ENCODE measurements at places on chromosomes 1 and 21.

DNA sequence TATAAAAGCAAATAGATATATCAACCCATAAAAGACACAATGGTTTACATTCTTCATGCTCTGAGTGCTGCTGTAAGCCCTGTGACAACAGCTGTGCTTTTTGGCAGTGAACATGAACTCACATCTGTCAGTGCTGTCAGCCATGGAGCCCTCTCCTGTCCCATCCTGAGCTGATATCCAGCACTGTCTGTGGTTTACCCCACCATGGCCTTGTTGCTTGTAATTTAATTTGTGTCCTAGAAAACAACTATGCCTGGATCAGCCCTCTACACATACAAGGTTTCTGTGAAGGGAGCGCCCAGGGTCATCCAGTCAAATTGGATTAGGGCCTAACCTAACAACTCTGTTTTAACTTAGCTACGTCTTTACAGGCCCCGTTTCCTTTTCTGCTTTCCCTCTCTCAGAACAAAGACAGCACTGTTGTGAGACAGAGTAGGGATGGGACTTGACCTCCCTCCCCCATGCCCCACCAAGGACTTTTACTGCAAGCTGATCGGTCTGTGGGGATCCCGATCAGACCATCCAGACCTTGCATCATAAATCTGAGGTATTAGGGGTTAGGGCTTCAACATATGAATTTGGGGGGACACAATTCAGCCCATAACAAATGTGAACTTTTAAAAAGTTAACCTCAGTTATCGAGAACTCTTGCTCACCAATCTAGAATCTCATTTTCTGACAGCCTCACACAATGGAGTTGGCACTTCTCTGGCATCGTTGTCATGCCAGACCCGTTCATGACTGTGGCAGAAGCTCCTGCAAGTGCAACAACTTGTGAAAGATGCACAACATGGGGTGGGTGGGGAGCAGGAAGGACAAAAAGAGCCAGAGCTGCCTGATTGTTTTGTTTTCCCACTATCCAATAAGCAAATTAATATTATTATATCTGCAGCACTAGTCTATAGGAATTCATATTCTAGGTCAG lies 16.4 kb upstream of the SLC44A3 start:
- DNase-seq, result no peak

DNA sequence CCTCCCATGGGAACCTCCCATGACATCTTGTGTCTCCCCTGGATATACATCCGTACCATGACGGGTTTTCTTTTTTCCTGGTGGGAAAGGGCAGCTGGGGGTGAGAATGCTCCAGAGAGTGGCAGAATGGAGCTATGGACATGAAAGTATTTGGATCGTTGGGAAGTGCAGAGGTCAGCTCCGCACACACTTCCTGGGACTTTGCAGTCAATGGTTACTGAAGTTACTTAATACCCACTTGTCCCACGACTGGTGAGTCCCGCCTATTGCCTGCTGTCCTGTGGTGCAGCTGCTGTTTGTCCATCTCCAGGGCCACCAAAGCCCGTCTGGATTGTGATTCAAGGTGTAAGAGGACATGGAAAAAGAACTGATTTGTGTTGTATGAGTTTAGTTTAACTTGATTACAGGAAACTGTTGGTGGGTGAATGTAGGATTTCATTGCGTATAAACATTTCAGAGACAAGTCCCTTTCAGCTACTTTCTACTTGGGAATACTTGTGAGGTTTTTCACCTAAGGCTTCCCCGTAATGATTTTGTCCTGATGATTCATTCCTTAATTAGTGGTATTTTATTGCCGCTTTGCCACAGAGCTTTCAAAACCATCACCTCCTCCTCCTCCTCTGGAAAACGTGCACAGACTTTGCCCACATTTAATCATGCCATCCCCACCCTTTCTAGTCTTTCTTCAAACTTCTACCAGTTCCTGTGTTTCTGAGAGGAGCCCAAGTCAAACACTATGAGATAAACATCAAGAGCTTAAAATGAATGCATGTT lies 308.8 kb downstream of the KIF26B start:
- no peak for DNase-seq

- DNase-seq, result no peak
Measured at GRCh38 chr1:31145648-31146047, 80.1 kb upstream of the PUM1 start.

DNA sequence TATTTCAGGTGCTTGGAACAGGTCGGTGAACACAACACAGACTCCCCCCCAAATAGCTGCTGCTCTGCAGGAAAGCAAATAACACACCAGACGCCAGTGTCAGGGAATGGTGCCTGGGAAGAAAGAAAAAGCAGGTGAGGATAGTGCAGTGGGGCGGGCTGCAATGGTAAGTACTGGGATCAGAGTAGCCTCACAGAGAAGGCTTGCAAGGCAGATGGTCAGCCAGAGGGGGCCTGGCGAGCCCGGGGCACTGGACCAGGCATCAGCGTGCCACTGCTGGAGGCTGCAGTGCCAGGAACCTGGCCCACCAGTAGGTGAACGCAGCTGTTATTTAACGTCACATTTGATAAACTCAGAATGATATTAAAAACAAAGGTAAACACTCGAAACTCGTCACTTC lies 60.0 kb downstream of the POFUT2 start:
- DNase-seq, result no peak

- peak; percentile 48 for DNase-seq
Measured at GRCh38 chr1:211258310-211258755, 833 bp upstream of the RCOR3 start.

DNA sequence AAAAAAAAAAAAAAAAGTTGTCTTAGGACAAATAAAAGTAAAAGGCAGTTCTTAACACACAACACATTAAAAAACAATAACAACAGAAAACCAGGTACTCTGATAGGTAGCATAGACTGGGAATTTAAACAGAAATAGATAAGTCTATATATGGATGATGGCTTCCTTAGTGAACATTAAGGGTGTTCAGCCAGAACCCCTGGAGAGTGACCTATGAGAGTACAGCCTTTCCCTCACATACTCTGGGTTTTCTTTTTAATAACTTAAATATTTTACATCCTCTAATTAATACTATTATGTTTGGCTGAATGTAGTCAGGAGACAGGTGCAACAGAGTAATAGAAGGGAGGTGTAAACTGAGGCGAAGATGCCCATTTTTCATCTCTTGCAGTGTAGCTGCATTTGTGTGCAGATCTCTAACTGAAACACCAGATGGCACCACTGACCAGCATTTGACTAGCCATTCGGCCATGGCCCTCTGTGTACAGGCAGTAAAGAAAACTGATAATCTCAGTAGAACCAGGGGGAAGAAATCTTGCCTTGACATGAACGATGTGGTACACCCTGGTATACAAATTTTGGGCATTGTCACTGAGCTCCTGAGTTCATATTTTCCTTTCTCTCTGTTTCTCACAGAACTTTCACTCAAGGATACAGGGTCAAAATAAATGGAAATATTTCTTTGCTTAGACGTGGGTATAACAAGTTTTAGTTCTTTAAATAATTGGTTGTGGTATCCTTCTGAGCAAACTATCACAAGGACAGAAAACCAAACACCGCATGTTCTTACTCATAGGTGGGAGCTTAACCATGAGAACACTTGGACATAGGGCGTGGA lies 7.6 kb downstream of the TTF2 start:
- DNase-seq, result no peak

- no peak for DNase-seq
Measured at GRCh38 chr1:73310797-73311381, 887.1 kb downstream of the LRRIQ3 start.

DNA sequence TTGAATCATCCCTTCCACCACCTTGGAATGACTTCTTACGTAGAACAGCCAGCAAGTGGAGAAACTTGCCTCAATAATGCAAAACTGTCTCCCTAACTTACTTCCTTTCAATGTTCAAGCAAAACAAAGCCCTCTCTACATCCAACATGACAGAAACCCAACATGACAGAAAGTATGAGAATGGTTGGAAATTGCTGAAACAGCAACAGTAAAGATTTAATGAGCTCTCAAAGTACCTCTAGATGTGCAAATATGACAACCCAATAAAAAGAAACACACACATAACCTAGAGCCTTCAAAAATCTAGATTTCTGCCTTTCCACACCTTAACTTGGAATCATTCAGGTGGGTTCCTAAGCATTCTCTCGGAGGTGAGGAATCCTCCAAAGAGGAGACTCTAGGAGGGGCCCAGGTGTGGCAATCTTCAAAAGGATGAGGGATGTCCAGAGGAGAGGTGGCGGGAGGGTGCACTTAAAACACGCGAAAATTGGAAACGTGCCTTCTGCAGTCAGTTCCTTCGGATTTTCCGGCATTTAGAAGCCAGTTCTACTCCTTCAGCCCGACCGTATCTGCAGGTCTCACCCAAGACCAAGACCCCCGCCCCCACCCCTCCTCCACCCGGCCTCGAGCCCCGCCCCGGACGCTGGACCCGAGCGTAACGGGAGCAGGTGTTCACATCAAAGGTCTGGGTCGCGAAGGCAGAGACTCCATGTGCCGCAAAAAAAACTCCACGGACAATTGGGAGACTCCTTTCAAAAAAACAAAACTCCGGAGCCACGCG lies 996 bp upstream of the MGST3 start:
- peak; percentile 40 for DNase-seq

GRCh38 chr1:109821221-109821669 lies 57.5 kb upstream of the EPS8L3 start:
- DNase-seq, result no peak

GRCh38 chr1:208652296-208653160 lies 408.3 kb upstream of the PLXNA2 start:
- peak; percentile 33 for DNase-seq

- no peak for DNase-seq
Measured at GRCh38 chr1:90989990-90990389, 31.8 kb downstream of the ZNF644 start.

DNA sequence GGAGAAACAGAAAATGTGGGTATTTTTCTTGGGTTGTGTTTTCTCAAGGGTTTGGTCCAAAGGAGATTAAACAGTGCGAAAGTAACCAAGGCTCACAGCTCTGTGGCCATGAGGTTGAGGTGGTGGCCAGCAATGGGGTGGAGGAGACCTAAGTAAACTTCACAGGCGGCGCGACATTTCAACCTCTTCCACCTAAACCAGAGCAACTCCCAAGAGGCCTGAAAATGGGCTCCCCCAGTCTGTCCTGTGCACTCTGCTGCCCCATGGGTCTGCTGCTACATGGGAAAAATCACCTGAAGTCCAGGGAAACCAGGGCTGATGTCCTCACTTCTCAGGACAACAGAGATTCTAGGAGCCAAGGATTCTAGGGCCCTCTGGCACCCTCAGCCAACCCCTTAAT lies 12.4 kb downstream of the CELF3 start:
- DNase-seq, result no peak

GRCh38 chr1:229882621-229883020 lies 184.4 kb upstream of the GALNT2 start:
- no peak for DNase-seq

DNA sequence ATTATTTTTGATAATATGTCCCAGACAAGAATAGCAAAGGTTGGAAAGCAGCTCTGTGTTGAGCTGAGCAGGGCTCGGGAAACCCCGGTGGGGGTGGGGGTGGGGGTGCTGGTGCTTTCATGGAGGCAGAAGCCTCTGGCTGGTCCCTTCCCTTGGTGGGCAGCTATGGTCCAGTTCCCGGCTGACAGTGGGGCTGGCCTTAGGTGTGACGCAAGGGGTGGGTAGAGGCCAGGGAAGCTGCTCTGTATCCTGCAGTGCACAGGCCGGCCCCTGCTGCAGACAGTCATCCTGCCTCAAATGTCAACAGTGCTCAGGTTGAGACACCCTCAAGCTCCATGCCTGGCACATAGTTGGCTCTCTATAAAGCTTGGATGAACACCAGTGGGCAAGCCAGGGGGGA lies 8.9 kb downstream of the ACTL8 start:
- DNase-seq, result no peak

DNA sequence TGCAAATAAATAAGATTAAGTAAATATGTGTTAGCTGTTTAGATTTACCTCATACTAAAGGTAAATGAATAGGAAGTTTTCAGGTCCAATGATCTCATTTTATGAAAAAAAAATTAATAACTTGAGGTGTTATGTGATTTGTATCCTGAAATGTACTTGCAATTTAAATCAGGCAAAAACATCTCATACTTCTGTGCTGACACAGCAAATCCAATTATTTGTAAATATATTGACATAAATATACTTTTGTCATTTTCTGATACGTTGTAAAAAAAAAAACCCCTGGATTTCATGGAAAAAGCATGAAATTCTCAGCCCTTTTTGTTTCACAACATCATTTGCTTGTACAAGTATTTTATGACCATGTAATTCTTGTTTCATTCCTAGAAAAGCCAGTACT lies 184.1 kb upstream of the NCAM2 start:
- DNase-seq, result no peak

DNA sequence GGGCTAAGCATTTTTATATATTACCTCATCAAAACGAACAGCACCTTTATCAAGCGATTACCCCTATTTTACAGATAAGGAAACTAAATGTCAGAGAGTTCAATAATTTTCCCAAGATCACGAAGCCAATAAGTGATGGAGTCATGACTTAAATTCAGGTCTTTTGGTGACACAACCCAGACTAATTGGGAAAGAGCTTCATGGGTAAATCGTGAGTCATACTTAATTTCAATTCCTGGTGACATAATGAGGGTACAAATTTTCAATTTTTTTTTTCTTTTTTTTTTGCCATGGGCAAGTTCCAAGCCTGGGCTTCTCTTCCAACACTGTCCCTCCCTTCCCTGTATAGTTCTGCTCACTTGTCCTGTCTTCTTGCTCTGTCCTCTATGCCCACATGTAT lies 30.1 kb upstream of the IL10 start:
- no peak for DNase-seq

DNA sequence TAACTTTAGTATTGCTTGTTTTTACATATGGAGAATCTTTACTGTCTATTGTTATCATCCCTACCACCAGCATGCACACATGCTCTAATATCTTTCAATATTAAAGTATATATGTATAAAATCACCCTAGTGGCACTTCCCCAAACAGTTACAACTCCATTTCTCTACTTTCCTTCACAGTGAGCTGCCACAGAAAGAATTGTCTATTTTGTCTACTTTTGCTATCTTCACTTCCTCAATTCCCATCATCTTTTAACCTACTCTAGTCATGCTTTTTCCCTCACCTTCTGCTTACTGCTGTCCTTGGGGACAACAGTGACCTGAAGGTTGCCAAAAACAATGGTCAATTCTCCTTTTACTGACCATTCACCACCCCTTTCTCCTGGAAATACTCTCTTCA lies 59.2 kb downstream of the VCAM1 start:
- no peak for DNase-seq

GRCh38 chr1:239443361-239443760 lies 57.0 kb downstream of the CHRM3 start:
- DNase-seq, result no peak

- no peak for DNase-seq
Measured at GRCh38 chr1:228684607-228685006, 50.7 kb upstream of the RHOU start.

DNA sequence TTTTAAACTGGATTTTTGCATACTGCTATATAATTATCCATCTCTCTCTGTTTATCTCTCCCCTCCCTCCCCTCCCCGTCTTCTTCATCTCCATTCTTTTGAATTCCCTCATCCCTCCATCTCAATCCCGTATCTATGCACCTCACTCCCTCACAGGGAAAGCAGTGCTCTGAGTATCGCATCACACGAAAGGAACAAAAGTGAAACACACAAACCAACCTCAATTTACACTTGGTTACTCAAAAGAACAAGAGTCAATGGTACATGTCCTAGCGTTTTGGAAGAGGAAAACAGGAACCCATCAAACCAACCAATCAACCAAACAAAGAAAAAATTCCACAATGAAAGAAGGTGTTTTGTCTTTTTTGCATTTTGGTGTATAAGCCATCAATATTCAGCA lies 115.1 kb downstream of the NBPF12 start:
- no peak for DNase-seq

GRCh38 chr1:110188035-110188618 lies 22.0 kb upstream of the KCNC4 start:
- no peak for DNase-seq

Measured in NCI-H1930 (cell line).